ENCODE measurements at places on chromosomes 16 and 17.

- no peak for DNase-seq
Observed at GRCh38 chr16:3789375-3790099, 72.2 kb upstream of the TRAP1 start.

DNA sequence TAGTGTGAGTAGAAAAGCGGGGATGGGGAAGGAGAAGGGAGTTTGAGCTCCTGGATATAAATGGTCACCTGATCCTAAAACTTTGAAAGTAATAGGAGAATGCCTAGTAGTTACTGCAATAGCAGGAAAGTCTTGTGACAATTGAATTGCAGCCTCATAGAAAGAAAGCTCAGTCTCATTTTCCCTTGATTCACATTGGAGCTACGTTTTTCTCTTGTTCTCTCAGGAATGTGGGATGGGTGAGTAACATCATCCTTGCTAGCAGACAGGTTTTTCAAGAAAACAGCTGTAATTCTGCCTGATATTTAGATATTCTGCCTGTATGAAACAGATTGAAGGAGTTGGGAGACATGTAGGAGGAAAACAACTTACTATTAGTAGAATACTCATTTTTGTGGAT is 25.3 kb downstream of the SF3B3 start:
- no peak for DNase-seq

- no peak for DNase-seq
Observed at GRCh38 chr17:38465391-38466345, 37.4 kb downstream of the ARHGAP23 start.

GRCh38 chr17:13598353-13599167 is 3.2 kb downstream of the HS3ST3A1 start:
- no peak for DNase-seq

- DNase-seq, result no peak
Observed at GRCh38 chr17:39632153-39632941, 4.6 kb upstream of the STARD3 start.

GRCh38 chr17:145671-146541 is 8.5 kb downstream of the SCGB1C2 start:
- DNase-seq, result no peak

- no peak for DNase-seq
Observed at GRCh38 chr16:84739349-84740124, 39.7 kb downstream of the USP10 start.

GRCh38 chr17:57631871-57632270 is 113.2 kb downstream of the CCDC182 start:
- DNase-seq, result no peak

DNA sequence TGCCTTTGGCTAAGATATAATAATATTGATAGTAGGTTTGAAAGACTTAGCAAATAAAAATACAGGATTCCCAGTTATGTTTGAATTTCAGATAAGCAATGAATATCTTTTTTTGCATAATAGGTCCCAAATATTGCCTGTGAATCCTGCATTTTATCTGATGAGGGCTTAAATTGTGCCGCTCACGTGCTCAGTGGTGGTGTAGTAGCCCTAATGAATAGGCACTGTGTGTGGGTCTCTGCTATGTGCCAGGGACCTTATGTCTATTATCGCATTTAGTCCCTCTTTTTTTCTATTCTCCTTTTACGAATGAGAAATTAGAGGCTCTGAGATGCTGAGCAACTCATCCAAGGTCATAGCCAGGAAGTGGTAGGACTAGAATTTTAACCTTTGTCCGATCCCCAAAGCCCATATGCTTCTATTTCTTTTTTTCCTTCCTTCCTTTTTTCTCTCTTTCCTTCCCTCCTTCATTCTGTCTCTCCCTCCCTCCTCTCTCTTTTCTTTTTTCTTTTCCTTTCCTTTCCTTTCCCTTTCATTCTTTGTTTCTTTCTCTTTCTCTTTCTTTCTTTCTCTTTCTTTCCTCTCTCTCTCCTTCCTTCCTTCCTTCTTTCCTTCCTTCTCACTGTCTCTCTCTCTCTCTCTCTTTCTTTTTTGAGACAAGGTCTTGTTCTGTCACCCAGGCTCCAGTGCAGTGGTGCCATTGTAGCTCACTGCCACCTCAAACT is 47.2 kb downstream of the RGS9 start:
- no peak for DNase-seq

GRCh38 chr16:19771796-19772195 is 53.7 kb downstream of the IQCK start:
- no peak for DNase-seq

- DNase-seq, result no peak
Observed at GRCh38 chr17:19757536-19758180, 9.6 kb upstream of the ALDH3A1 start.

GRCh38 chr16:85462714-85463611 is 150.2 kb upstream of the GSE1 start:
- DNase-seq, result no peak

DNA sequence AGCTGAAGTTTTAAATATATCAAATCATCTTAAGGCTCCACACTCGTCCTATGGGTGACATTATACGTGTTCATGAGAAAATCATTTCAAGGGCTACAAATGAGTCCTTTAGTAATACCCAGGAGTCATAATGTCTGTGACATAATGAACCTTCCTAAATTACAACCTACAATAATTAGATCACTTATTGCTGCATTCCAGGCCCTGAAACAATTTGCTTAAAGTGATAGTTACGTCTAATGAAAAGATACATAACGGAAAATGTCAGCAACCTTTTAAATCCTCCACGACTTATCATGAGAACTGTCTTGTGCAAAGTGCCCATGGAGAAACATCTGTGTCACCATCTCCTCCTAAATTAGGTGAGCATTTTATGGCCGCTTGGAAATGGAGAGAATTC is 43.4 kb downstream of the IRX3 start:
- DNase-seq, result no peak

GRCh38 chr16:88290850-88291830 is 91.6 kb upstream of the ZNF469 start:
- no peak for DNase-seq

DNA sequence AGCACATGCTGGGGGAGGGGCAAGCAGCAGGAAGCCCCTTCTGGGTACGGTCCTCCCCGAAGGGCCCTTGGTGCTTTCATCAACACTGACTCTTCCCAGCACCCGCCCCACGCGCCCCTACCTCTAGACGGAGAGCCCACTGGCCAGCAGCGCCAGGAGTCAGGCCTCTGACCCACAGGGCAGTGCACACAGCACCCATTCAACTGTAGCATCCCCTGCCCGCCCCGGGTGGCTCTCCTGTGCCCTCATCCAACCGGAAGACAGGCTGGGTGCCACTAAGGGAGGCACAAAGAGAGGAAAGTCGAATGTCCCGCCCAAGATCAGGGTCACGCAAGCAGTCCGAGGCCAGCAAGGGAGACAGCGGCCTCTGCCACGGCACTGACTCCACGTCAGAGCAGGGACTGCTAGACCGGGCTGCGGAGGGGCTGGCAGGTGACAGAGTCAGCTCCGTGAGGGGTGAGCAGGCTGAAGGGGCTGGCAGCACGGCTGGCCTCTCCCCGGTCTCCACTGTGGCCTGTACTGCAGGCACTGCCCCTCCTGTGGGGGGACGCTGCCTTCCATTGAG is 9.8 kb downstream of the MSRB1 start:
- DNase-seq, result no peak

- DNase-seq, result no peak
Observed at GRCh38 chr16:52455549-52456277, 91.2 kb downstream of the TOX3 start.

DNA sequence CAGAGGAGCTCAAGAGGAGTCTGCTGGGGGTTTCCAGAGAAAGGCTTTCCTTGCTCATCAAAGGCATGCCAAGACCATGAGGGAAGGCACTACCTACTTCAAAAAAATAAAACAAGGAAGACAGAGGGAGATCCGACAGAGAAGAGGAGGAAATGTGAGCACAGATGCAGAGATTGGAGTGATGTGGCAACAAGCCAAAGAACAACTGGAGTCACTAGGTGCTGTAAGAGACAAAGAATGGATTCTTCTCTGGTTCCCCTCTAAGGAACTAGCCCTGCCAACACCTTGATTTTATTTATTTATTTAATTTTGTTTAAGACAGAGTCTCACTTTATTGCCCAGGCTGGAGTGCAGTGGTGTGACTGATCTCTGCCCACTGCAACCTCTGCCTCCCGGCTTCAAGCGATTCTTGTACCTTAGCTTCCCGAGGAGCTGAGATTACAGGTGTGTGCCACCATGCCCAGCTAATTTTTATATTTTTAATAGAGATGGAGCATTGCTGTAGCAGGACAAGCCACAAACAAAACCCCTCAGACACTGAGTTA is 13.8 kb upstream of the ACSF2 start:
- no peak for DNase-seq
